Stimulated activated CD8-positive, alpha-beta memory T cell treated with anti-CD3 and anti-CD28 coated beads, Interleukin-7, amount 100 ng/mL, for 1 hour (primary cell): ENCODE measurements at places on chromosomes 11 and 22.

DNA sequence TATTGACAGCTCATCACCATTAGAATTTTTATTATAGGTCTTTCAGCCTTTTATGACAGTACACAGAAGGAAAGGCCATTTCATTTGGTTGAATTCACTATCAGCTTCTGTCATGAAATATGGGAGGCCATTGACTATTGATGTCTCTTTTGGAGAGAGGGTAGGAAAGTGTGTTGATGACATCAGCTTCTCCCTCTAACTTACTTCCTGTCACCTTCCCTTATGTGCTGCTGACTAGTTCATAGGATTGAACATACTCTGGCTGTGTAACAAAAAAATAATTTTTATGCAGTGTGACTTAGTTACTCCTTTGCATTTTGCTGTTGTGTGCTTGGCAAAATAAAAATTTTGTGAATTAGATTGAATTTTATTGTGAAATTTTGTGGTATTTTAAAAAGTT lies 769.2 kb downstream of the METTL15 start:
- DNase-seq, result no peak

DNA sequence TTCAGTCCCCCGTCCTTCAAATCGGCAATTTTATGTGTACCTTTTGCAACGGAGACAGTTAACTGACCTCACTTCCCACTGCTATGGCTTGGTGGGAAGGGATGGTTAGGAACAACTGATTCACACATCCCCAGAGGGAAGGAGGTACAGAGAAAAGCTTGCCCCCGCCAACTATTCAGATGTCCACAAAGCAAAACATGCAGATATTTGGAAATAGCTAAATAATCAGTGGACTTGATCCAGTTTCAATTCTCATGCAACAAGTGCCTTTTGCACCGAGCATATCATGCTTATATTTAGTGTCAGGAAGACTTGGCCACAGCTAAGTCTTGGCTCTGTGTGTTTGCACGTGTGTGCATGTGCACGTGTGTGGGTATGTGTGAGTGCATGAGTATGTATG lies 144.6 kb downstream of the SNX19 start:
- DNase-seq, result no peak

- no peak for DNase-seq
Observed at GRCh38 chr11:72091292-72091691, 10.6 kb downstream of the LRRC51 start.

- no peak for DNase-seq
Observed at GRCh38 chr11:13105237-13105844, 96.2 kb downstream of the RASSF10 start.

- no peak for DNase-seq
Observed at GRCh38 chr11:16117989-16118756, 238.2 kb downstream of the SOX6 start.

GRCh38 chr11:47179655-47179991 lies 2.9 kb upstream of the ARFGAP2 start:
- DNase-seq, result no peak

GRCh38 chr22:38282397-38282796 lies 9.6 kb upstream of the TMEM184B start:
- no peak for DNase-seq

GRCh38 chr22:19669570-19669969 lies 44.7 kb upstream of the SEPTIN5 start:
- no peak for DNase-seq

DNA sequence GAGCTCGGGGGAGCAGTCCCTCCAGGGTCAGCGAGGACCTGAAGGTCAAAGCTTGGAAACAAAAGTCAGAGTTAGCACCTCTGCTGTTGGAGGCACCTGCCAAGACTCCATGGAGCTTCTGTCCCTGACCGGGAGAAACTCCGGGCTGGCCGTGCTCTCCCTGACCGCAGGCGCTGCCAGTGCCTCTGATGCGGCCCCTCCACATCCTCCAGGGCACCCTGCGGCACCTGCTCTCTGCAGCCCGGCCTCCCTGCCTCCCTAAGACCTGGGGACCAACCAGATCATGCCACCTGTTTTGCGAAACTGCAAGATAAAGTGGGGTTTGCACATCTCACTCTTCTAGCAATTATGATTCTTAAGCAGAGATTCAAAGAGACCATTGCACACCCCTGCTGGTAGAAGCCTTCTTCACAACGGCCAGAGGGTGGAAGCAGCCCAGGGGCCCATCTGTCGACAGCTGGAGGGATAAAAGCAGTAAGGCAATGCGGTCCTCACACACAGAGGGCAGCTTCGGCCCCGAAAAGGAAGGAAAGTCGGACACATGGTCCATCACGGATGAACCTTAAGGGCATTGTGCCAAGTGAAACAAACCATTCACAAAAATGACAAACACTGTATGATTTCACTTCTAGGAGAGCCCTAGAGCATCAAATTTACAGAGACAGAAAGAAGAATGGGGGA lies 477.1 kb downstream of the BRD1 start:
- no peak for DNase-seq

DNA sequence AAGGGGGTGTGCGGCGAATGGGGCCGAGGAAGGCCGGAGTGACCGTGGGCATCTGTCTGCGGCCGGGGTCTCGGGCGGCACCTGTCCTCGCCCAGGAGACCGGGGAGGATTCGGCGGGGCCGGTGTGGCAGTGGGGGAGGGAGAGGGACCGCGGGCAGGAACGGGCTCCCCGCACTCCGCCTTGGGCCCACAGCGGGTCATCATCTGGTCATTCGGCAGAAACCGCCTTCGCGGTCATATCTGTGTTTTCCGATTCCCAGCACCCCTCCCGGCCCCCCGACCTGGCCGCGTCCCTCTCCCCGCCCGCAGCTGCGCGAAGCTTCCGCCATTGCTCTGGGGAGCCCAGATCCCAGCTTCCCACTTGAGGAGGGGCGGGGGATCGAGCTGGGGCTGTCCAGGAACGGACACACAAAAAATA lies 824 bp upstream of the CBX6 start:
- DNase-seq, result no peak

DNA sequence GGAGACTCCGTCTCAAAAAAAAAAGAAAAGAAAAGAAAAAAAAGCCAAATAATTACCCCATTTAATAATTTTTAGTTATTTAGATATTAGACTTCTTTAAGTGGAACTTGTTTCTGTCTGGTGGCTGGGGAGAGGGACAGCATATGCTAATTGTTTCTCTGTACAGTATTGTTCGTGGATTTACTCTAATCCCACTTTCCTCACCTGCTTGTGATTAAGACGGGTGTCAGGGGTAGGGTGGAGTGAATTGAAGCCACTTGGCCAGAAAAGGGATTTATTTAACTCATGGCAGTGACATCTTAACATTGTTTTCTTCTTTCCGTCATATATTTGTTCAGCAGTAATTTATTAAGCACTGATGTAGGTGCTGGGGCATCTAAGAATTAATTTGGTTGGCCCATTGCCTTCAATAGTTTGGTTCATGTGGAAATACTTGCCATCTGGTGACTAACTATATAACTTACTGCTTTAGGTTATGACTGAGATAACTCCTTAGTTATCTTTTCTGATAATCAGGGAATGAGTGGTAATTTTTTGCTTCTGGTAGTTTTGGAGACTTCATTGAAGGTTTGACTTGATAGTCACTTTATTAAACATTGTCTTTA lies 4.6 kb downstream of the TNRC6B start:
- no peak for DNase-seq

- DNase-seq, result no peak
Observed at GRCh38 chr11:6455070-6455469, 14.3 kb upstream of the HPX start.
